CD4-positive, alpha-beta T cell treated with Interleukin-10 for 1 hour (primary cell): ENCODE measurements at places on chromosomes 4 and X.
A peak's percentile ranks its signal among the peaks of the same experiment; 100 is the strongest.

- DNase-seq, result no peak
Measured at GRCh38 chr4:130545596-130545995, 1449.6 kb downstream of the C4orf33 start.

GRCh38 chr4:137694138-137694537 lies 161.8 kb upstream of the PCDH18 start:
- no peak for DNase-seq

DNA sequence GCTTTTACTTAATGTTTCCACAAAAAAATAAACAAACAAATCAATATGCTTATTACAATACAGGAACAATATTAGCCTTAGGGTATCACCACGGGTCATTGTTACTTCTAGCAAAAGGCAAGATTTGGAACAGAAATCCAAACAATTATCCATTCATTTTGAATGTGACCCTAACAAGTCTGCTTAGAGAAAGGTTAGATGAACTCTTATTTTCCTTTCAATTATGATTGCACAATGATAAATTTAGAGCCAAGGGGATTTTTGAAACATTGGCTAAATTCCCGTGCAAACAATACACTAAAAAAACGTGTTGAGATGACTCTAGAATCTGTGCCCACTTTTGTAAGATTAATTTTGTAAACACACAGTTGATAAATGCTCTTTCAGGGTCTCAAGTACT lies 474.7 kb downstream of the PCDH7 start:
- DNase-seq, result no peak

GRCh38 chr4:145804116-145804515 lies 124.2 kb downstream of the C4orf51 start:
- DNase-seq, result no peak

DNA sequence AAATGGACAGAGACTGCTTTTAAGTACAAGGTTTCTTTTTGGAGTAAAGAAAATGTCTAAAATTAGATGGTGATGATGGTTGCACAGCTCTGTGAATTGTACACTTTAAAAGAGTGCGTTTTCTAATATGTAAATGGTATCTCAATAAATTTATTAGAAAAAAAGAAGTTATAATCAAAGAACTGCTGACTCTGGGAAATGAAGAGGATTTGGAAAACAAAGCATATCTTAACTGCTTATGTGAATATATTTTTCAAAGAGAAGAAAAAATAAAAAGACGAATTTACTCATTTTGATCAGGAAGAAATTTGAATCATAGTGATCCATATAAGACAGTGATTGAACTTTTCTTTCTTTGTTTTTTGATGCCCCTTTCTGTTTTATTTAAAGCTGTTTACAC lies 45.9 kb upstream of the FSTL5 start:
- no peak for DNase-seq

DNA sequence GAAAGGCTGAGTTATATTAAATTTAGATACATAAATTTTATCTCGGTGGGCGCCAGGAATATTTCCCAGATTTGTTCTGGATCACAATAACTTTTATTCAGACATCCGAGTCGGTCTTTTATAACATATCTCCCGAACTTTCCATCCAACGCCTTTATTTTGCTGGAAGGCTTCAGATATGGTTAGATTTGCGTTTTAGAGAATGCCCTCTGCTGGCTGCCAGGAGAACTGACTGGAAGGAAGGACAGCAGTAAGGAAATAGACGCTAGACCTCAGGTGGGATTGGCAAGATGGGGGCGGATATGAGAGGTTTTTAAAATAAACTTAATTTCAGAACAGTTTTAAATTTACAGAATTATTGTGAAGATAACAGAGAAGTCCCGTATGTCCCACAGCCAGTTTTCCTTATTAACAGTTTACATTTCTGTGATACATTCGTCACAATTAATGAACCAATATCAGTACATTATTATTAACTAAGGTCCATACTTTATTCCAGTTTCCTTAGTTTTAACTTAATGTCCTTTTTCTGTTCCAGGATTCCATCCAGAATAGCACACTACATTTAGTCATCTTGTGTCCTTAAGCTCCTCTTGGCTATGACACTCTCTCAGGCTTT lies 4.6 kb upstream of the KANTR start:
- peak; percentile 72 for DNase-seq

DNA sequence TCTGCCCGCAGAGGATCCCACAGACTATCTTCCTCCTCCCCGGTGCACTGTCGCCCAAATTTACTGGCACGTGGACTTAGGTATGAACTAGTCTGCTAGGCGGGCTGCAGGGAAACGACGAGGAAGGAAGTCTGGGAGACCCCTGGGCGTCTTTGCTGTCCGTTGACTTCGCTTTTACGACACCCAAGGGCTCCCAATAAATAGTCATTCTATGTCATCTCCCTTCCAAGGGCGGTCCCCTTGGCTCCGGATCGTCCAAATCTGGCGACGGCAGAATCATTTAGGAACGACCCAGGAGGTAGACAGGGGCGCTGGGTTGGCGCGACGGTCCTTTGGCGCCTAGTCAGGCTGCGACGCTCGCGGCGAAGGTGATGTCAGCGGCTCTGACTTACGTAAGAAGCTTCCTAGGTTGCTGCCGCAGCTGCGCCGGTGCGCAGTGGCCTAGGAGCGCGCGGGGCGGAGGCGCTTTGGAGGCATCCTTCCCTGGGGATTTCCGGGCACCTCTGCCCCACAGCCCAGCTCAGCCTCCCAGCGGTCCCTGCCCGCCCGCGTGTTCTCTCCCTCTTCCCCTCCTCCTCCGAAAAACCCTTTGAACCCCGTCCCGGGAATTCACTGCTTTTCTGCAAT lies 2.2 kb downstream of the NHS start:
- no peak for DNase-seq

DNA sequence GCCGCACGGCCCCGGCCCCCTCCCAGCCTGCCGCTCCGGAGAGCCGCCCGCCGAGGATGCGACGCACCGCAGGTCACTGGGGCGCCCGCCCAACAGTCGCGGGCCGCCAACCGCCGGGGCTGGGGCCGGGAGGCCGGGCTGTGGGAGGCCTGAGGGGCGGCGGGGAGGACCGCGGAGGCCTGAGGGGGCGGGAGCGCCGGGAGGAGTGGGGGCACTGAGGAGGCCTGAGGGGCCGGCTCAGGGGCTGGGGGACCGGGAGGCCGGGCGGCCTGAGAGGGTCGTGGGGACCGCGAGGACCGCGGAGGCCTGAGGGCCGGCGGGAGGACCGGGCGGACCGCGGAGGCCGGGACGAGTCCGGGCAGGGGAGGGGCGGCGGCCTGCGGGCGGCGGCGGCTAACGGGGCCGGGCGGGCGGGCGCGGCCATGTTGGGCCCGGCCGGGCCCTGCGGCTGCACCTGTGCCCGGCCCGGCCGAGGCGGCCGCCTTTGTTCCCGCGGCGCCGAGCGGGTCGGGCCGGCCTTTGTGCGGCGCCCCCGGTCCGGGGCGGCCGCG lies 353 bp downstream of the NSD2 start:
- no peak for DNase-seq

DNA sequence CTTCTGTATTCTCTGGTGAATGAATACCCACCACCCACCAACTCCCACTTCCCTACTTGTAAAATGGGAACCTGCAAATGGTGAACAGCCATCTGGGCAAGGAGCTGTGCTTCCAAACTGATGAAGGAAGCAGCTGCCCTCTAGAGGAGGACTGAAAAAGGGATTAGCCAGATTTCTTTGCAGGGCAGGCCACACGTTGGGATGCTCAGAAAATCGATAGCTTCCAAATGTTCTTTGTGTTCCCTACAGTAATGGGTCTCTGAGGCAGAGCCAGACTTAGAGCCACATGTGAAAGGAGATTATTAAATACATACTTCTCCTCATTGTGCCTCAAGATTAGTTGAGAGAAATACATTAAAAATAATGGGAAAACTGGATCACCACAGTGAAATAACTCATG lies 39.3 kb upstream of the LPAR4 start:
- no peak for DNase-seq

DNA sequence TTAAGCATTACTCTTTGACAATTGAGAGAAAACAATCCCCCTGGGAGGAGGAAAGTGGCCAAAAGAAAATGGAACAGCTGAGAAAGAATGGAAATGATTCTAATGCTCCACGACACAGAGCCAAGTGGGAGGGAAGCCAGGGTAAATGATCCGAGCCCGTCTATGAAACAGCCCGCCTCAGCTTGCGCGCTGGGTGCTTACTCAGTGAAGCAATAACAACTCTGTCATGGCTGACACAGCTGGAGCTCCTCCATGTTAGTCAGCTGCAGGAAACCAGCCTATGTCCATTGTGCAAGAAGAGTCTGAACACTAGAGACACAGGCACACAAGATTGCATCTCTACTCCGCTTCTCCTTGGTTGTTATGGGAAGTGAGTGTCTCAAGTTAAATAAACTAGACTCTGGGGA lies 19.3 kb downstream of the NOA1 start:
- DNase-seq, result no peak

GRCh38 chr4:107166181-107166580 lies 130.1 kb upstream of the DKK2 start:
- DNase-seq, result no peak

- no peak for DNase-seq
Measured at GRCh38 chr4:113452868-113453620, 308.5 kb downstream of the CAMK2D start.

DNA sequence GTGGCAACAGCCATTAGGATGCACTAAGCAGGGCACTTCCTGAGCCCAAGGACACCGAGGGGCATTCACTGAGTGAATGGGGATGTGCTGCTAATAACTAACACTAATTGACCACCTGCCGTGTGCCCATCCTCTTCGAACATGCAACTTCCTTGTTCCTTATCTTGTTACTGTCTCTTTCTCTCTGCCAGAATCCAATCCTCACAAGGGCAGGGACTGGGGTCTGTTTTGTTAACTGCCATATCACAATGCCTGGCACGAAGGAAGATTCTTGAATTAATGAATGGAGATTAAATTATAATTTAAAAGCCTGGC lies 1.3 kb downstream of the ERAS start:
- no peak for DNase-seq

GRCh38 chr4:8338351-8338961 lies 68.9 kb downstream of the HTRA3 start:
- DNase-seq, result no peak

GRCh38 chr4:14149176-14150053 lies 521.9 kb upstream of the BOD1L1 start:
- DNase-seq, result no peak

- no peak for DNase-seq
Measured at GRCh38 chrX:113929004-113929403, 654.9 kb upstream of the HTR2C start.

- no peak for DNase-seq
Measured at GRCh38 chr4:3391422-3391821, 50.3 kb upstream of the HGFAC start.

DNA sequence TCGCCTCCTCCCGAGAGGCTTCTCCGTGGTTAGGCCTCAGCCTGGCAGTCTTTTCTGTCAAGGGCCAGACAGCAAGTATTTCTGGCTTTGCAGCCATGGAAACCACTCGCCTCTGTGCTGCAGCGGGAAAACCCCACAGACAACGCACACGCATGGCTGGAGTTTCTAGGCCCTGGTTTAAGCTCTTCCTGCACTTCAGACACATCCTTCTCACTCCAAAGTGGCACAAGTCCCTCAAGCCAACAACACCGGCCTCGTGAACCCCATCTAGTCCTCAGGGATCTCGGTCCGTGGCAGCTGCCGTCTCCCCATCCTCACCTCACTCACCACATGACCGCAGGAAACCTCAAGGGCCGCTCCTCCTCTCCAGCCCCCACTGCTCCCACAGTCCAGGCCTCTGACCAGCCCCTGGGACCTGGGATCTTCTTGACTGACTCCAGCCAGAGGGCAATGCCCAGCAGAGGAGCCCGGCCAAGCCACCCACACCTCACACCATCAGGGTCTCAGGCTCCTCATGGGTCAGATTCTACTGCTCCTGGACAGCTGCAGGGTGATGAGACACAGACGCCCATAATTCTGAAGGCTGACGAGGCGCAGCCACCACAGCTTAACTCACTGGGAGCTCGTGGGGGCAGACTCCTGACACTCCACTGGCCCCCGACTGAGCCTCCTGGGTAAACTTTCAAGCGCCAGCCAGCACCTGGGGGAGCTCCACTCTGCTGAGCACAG lies 21.7 kb downstream of the LETM1 start:
- no peak for DNase-seq

DNA sequence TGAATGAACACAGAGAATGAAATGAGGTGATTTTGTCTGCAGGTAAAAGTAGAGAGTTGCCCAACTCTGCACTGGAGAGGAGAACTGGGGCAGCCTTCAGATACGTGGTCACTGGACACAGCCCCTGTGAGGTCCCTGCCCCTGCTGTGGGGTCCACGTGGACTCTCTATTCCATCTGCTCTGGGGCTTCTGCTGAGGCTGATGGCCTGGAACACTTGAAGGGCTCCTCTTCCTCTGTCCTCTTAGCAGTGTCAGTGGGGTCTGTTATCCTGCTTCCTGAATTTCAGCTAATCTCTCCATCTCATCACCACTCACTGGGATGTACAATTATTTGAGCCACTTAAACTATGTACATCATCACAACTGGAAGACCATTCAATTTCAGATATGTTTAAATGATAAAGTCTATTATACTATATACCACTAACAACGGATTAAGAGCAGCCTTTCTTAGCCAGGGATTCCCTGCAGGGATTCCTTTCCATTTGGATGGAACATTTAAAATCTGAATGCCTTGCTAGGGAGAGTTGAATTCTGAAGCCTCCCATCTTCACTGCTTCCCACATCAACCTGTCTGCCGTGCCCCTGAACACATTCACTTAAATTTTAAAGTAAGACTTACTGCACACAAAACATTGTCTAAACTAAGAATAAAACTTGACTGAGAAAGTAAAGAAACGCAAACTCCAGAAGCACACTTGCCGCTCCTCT lies 74.0 kb downstream of the CC2D2A start:
- no peak for DNase-seq

- DNase-seq, result no peak
Measured at GRCh38 chrX:17520016-17520615, 145.1 kb downstream of the NHS start.

DNA sequence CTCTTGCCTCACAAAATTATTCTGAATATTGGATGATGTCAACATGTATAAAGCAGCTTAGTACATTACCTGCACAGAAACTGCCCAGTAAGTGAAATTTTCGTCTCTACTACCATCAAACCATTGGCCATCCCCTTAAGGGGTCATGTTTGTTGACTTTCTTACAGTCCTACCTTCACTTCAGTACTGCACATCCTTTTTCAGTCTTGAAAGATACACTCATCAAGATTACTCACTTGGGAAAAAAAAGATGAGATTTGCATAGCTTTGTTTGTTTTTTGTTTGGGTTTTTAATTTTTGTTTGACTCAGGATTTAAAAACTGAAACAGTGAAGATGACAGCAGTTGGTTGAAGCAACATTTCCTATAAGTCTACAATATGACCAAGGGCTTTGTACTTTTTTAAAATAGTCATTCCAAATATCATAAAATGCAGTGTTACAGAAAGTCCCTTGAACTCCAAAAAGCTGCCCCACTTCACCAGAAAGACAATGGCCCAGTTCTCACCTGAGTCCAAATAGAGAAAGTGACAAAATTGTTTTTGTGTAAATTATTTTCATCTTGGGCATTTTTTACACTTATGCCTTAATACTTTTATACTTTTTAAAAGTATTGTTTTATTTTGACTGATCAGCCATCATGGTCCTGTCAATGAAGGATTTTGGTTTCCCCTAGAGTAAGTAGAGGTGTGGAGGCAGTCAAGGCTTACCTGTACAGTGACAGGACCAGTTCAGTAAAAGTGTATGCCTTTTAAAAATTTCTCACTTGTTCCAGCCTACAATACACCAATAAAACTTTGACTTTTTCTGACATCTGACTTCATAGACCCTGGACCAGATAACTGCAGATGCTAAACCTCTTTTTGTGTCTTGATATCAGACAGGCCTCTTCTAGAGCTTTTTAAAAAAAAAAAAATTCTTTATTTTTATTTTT lies 59.7 kb upstream of the EDA2R start:
- DNase-seq, result no peak
